Effector CD8-positive, alpha-beta T cell (primary cell): ENCODE measurements at places on chromosomes 6 and 20.

GRCh38 chr6:76697585-76697984, 625.1 kb upstream of the IMPG1 start:
- no peak for DNase-seq

DNA sequence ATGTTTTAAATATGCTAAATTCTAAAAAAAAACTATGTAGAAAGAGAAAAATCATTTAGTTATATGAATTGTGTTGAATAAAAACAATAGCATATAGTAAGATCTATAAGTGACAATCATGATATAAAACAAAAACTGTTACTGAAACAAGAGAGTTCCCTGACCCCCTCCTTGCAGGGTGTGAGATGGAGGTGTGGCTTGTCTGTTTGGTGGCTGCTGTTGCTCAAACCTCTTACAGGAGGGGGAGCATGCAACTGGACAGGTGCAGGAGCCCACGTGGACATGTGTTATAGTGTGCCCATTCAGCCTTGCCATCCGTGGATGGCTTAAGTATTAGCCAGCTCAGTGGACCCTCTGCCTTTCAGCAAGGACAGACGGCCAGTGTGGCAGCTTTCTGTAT, 206.7 kb downstream of the MOXD1 start:
- DNase-seq = no peak

DNA sequence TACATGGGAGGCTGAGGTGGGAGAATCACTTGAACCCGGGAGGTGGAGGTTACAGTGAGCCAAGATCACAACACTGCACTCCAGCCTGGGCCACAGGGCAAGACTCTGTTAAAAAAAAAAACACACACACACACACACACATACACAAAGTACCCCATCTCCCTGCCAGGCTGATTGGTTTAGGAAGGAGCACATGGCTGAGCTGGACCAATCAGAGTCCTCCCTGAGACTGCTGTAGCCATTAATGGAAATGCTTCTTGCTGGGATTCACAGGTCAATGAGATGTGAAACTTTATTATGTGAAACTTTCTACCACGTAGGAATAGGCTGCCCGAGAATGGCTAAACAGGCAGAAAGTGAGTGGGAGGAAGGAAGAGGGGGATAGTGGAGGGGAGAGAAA, 2.9 kb downstream of the TREM1 start:
- no peak for DNase-seq

DNA sequence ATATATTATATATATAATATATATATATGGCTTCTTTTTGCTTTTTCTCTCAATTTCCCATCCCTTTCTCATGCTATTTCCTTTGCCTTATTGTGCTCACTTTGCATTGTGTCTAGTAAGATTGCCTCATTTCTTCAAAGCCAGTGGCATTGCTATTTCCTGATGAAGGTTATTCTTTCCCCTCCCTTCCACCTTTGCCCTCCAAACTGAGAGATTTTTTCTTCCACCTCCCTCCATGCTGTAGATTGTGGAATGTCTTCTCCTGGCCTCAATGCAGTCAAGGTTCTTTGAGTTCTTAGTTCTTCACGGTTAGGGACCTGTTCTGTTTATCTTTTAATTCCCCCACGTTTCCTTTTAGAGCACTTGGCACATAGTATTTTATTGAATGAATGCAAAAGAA, 17.2 kb downstream of the SH3BGRL2 start:
- no peak for DNase-seq
